Activated CD4-positive, alpha-beta memory T cell treated with anti-CD3 and anti-CD28 coated beads for 36 hours (primary cell): ENCODE measurements at places on chromosomes 3 and 15. TPM values are rescaled to one million over a fixed set of nuclear protein-coding genes. Genes with fewer than 3 reads are reported as not detected.

- DNase-seq = no peak
Measured at GRCh38 chr15:43550527-43551363, 33.3 kb downstream of the MAP1A start.

Gene PCYT1A
- total RNA-seq = 48.6 TPM

- no peak for DNase-seq
Measured at GRCh38 chr3:152729906-152730305, 105.0 kb upstream of the P2RY1 start.

- no peak for DNase-seq
Measured at GRCh38 chr15:97009031-97009431, 678.5 kb downstream of the NR2F2 start.

- no peak for DNase-seq
Measured at GRCh38 chr3:115217678-115218451, 70.8 kb upstream of the ZBTB20 start.

DNA sequence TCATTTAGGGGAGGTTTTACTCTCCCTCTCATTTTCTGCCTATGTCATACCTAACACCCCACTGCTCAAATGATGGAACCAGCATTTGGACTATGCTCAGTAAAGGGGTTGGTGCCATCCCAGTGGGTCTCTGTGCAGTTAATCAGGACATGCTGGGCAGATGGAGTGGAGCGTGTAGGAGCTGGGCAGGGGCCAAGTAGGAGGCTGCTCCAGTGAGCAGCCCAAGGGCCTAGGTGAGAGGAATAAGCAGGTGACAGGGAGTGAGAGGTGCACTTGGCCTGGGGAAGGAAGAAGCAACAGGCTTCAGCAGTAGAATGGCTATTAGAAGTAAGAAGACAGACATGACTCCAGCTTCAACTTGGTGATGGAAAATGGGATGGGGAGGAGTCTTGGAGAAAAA lies 72.2 kb downstream of the EPHB1 start:
- no peak for DNase-seq

- DNase-seq = no peak
Measured at GRCh38 chr3:51568996-51569395, 30.5 kb downstream of the RAD54L2 start.

Gene RPUSD2
- 12.7 TPM for total RNA-seq

Gene MYD88
- 34.8 TPM for total RNA-seq

Gene SLC9C1
- total RNA-seq = not detected

GRCh38 chr15:65558336-65558735 lies 28.1 kb downstream of the HACD3 start:
- DNase-seq = no peak

- no peak for DNase-seq
Measured at GRCh38 chr3:10467904-10468612, 37.3 kb downstream of the ATP2B2 start.

DNA sequence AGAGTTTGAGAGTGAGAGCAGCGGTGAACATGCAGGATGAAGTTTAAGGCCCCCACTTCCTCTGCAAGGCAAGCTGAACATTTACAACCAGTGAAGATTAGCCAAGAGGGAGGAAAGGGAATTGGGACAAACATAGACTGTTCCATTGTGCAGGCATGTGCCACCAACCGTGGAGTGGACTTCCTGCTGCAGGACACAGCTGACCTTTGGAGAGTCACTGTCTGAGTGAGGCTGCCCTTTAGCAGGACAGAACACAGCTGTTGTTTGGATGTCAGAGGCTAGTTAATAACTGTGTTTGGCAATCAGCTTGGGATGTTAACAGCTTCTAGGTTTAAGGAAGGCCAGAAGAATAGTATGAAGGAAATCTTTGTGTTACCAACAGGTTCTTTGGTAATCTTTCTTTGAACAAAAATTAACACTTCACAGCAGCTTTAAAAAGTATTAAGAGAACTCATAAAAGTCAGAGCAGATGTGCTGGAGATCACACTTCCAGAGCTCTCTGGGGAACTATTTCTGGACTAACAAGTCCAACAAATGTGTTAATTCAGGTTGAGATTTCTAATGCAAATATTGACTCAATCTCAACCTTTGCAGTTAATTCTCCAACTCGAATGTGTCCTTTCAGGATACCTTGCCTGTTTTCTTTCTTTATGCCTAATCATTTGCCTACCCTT lies 31.4 kb downstream of the CTDSPL start:
- DNase-seq = no peak

DNA sequence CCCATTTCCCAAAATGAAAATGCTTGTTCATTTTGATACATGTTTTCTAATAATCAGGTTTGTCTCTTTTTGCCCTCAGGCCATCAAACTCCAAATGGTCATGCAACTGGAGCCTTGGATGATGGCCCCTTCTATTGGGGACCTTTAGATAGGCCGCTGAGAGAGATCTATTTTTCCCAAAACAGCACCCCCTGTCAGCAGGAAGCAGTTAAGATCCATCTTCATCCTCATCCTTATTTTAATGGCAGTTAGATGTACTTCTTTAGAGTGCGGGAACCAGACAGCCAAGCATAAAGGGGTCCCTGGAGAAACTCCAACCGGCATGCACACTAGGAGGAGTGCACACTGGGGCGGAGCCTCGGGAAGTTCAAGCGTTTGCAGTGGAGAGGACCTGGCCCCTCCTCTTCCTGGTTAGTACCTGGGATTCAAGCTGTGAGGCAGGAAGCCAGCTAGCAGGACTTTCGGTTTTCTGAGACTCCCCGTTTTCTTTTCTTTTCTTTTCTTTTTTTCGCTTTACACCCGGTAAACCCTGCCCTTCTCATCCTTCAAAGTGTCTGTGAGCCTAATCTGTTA lies 31.9 kb upstream of the STRIT1 start:
- no peak for DNase-seq

- no peak for DNase-seq
Measured at GRCh38 chr3:12556314-12556689, 585 bp upstream of the MKRN2 start.

DNA sequence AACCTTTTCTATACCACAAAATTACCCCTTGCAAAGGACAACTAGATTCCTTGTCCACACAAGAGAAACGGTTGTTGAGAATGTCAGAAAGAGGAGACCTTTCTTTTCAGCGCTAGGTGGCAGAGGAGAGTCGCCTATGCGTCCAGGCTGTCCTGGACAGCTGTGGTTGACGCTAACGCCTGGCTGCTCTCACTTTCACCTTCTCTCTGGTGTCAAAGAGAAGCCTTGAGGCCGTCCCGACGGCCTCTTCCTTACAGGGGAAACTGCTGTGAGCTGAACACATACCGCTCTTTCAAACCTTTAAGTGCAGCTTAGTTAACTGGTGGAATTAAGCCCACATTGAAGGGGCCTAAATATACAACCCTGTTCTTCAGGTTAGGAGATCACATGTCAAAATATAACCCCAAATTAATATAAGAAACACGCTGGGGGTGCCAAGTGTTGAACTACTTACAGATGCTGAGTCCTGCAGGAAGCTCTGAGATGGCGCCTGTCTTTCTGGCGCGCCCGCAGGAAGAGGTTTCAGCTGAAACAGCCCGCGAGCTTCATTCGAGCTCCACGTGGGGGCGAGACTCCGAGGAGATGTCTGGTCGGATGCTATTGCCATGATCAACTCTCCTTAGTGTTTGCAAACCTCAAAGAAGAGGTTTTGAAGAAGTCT lies 26.1 kb upstream of the KBTBD8 start:
- DNase-seq = peak; percentile 79

DNA sequence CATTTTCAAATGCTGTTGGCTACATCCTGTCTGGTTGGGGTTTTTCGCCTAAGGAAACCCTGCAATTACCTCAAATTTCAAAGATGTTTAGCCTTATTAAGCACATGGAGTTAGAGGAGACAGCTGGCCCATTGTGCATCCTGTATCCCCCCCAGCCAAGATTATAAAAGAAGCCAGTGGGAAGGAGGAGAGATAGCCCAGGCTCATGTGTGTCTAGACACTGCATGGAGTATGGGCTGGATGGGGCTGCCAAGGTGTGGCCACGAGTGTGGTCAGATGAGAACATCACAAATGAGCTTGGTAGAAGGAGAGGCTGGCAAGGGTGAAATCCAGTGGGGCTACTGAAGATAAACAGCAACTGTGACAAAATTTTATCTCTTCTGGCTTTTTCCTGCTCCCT lies 270.0 kb upstream of the TBC1D5 start:
- DNase-seq = no peak

DNA sequence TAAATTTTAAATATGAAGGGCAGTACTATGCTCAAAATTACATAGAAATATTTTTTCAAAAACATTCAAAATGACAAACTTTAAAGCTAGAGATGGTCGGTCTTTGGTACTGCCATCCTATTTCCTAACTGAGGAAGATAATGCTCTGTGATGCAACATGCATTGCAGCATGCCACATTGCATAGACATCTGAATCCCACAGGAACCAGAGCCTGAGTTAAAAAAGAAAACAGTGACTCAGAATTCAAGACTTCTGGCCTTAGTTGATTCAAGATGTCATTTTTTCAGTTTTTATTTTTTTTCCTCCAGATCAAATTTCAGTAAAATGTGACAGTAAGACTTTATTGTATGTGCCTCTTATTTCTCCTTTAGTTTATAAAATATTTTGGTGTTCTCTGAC lies 33.1 kb downstream of the TP63 start:
- DNase-seq = no peak

DNA sequence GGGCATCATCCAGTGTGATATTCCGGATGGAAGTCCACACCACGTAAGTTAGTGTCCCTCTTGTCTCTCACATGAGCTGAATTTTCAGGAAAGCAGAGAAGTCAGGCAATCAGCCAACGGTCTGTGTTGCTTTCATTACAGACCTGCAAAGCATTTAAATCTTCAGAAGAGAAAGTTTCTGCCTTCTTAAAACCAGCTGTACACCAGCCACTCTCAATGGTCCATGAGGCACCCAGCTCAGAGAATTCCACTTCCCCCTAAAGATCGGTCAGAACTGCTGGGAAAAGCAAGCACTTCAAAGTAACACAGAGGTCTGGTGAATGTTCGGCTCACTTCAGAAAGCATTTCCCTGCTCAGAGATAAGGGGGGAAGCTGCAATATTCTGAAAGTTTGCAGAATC lies 903.7 kb downstream of the EPHA3 start:
- DNase-seq = no peak

Gene SLC24A5
- not detected for total RNA-seq

GRCh38 chr3:160134964-160135363 lies 90.3 kb upstream of the C3orf80 start:
- DNase-seq = no peak

- DNase-seq = no peak
Measured at GRCh38 chr15:30929982-30930381, 26.3 kb downstream of the FAN1 start.

- no peak for DNase-seq
Measured at GRCh38 chr15:88586401-88587162, 34.6 kb upstream of the AEN start.

Gene AHSG
- total RNA-seq = not detected

Gene GRM7
- total RNA-seq = not detected

DNA sequence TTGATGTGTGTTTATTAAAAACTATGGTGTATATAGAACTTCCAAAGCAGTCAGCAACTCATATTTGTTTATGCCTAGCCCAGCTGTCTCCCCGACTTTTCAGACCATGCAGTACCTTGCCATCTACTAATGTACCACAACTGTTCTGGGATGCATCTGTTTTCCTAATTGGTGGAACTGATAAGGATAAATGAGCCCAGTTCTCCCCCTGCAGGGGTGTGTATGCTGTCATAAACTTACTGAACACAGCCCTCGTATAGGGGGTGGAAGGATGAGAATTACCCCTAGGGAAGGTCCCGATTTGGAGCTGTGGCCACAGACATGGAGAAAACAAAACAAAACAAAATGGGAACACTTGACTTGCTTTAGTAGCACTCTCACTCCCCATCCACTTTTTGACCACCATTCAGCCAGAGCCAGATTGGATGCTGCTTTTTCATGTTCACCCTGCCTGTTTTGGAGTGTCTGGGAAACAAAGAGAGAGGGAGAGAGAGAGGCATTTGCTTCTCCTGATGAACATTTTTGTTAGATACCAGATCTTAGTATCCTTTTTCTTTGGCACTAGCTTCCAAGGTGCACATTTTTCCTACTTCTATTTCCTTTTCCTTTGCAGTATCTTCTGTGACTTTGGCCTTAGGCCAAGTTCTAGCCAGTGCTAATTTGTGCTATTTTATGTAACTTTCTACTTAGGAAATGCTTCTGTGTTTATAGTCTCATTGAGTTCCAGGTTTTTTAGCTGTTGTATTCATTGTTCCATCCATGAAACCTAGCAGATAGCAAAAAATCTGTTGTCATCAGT lies 29.1 kb downstream of the CADM2 start:
- no peak for DNase-seq

DNA sequence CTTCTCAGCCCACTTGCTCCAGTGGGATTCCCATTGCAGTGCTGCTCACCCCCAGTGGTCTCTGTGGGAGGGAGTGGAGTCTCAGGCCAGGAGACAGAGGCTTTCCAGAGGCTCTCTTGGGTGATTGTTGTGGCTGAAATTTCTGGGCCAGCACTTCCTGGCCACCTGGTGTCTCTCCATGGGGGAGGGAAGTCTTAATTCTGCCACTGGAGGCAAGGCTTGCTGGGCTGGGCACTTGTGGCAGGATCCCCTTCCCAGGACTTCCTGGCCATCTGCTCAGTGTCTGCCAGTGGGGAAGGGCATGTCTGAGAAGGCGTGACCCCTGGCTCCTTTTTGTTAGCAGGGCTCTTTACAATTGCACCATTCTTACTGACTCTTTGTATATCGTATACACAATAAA lies 351.8 kb downstream of the GABRB3 start:
- DNase-seq = no peak

- no peak for DNase-seq
Measured at GRCh38 chr3:50254577-50255250, 14.2 kb upstream of the SEMA3B start.

DNA sequence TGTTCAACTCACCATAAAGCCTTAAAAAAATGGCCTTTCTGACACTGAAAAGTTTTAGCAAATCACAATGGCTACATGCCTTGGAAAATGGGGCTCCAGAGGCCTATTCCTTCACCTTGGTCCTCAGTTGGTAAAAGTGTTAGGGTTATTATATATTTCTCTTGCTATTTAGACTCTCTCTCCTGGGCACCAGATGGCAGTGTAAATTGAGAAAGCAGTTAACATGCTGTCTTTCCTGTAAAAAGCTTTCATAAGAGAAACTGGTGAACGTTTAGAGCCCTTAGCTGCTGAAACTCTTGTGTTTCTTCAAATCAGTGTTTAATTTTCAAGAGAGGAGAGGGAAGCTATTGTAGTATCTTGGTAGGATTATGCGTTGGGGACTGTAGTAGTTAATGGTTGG lies 89.9 kb downstream of the LRTM1 start:
- DNase-seq = no peak

- no peak for DNase-seq
Measured at GRCh38 chr15:63172851-63173451, 15.7 kb upstream of the RPS27L start.

Gene PLA2G4E
- total RNA-seq = not detected

GRCh38 chr15:30985081-30985531 lies 6.3 kb downstream of the MTMR10 start:
- DNase-seq = no peak

DNA sequence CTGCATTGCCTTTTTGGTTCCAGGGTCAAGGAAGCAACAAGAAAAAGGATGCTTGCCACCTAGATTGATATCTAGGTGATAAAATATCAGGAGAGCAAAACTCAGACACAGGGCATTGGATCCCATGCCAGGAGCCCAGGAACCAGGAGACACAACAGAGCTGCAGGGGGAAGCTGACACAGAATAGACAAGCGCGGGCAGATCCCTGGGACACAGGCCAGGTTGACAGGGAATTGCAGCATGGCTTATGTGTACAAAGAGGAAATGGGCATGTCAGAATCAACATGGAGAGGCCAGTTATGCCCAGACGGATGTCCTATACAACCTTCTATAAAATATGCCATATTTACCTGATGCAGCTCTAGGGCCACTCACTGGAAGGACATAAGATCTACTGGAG lies 84.2 kb downstream of the SEMA6D start:
- DNase-seq = no peak

Gene CD80
- total RNA-seq = 3.4 TPM

Gene AGBL1
- total RNA-seq = 0.10 TPM

GRCh38 chr15:81286621-81287121 lies 37.3 kb downstream of the STARD5 start:
- no peak for DNase-seq
